NCI-H2029 treated with DMSO at 0.1 percent for 48 hours (cell line): ENCODE measurements at places on chromosomes 3 and 15.

GRCh38 chr3:138781012-138781470 lies 53.7 kb downstream of the PIK3CB start:
- DNase-seq = no peak

DNA sequence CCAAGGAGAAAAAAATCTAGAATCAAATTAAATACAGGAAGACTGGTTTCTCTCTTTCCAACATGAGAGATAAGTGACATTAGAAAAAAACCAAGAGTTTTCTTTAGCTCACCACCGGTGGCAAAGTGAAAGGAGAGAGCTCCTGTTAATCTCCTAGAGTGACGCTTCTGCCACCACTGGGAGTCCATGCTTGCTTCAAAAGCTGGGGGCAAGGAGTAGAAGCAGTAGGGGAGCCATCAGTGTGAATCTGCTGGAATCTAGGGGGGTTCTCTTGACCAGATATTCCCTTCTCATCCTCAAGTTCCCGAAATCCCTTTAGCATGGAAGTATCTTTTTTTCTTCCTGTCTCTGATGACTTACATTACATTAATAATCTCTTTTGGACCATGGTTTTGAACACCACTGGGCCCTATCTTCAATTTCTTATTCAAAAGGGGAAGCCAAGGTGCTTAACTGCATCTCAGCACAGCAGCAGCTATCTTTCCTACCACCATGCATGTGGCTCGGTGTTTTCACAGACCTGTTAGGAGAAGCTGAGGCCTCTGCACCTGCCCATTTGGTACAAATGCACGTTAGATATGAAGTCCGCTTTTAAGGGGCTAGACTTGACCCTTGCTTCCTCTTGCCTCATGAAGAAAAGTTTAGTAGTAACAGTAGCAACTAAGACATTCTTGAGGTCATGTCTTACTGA lies 6.6 kb upstream of the ICE2 start:
- no peak for DNase-seq

DNA sequence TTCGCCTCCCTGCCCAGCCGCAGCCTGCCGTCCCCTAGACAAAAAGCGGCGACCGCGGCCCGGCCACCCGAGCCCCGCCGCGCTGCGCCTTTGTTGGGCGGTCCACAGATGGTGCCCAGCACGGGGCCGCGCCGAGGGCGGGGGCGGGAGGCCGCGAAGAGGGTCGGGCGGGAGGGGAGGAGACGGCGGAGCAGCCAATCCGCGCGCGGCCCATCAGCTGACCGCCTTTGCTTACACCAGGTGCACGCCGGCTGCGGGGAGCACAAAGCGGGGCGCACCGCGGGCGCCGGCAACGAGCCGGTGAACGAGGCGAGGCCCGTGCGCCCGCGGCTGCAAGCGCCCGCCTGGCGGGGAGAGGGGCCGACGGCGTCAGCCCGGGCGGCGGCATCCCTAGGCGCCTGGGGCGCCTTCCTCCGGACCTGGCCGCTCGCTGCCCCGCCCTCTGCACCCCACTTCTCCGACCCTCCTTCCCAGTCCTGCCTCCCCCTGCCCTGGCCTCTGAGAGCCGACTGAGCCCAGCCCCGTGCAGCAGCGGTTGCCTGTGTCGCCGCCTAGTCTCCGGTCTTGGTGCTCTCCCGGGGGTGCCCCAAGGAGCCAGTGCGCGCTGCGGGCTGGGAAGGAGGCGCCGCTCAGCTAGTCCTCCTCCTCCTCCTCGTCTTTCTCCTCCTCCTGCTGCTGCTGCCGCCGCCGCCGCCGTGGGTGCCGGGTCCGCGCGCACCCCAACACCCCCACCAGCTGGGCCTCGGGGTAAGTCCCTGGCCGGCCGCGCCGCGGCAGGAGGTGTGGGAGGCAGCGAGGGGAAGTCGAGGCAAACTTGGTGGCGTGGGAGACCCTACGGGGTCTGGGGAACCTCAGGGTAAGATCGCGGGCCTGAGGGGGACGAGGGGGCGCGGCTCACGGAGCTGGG lies at the start of gene LRRN1:
Gene LRRN1, plus strand, starts transcription at position 259 of the 907 bp plus-strand sequence. CDS start 45,211 bp downstream, outside the sequence.
- DNase-seq = no peak

DNA sequence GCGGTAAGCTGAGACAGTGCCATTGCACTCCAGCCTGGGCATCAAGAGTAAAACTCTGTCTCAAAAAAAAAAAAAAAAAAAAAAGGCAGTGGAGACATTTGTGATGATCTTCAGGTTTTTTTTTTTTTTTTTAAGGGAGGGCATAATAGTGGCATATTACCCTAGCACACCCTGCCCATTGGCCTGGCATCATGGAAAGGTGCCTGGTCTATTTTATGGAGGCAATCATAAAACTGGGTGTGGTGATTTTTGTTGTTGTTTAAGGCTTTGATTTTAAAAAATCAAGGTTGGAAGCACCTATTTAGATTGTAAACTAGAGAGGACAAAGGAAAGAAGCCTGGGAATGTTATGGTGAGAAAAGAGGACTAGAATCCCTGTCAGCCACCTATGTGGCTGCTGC lies 6.0 kb downstream of the IQGAP1 start:
- no peak for DNase-seq

DNA sequence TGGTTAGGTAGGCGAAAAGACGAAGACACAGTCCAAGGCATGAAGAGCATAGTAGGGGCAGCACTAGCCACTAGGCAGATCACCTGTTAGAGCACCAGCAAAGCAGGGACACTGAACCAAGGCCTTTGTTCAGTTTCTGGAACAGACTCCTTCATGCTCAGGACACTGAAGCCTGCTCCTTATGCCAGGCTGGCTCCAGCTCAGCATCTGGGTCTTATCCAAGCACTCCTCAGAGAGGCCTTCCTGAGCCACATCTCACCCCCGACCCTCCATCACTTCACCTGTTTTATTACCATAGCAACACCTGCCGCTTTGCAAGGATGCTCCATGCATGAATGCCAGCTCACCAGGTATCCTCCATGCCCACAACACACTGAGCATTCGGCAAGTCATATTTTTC lies 206.3 kb upstream of the CHRNA7 start:
- no peak for DNase-seq

- no peak for DNase-seq
Observed at GRCh38 chr3:55305696-55306485, 181.2 kb downstream of the WNT5A start.

DNA sequence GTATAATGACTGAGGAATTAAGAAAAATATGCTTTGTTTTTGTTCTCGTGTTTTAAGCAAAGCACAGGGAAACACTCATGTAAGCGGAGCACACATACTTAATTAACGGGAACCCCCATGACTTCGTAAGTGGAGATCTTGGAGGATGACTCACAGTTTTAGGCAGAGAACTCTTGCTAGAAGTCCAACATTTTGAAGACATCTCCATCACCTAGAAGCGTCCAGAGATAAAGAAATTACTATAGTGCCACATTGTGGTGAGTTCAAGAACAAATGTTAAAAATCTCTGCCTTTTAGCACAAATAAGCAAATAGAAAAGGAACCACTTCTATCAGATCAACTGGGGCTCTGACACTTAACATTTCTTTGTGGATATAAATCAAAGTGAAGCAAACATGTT lies 194.1 kb upstream of the ARHGEF26 start:
- DNase-seq = no peak

DNA sequence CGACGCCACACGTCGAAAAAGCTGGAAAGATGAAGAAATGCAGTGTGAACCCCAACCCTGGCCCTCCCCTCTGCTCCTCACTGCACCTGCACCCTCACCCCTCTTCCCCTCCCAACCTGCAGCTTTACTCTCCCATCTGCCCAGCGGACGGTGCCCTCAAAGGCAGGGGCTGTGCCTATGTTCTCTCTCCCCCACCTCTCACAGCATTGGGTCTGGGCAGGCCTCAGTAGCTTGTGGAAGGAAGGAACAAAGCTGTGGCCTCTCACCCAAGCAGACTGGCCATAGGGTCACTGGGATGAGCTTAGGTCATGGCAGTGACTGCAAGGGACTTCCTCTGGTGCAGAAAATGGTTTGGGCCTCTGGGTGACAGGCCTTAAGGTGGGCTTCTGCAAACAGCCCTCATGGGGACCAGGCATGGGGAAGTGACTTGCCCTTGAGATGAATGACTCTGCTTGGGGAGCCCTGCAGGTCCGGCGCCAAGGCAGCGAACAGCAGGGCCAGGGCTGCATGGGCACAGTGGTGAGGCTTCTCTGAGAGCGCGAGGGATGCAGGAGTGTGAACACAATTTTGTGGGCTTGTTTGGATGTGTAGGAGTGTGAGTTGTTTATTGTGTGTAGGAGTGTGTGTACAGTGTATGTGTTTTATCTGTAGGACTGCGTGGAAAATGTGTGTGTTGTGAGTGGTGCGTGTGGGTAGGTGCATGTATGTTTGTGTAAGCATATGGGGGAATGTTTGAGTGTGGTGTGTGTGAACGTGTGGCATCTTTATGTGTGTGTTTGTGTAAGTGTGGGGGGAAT lies 29.2 kb downstream of the SRPRB start:
- no peak for DNase-seq

GRCh38 chr15:89998141-89998661 lies 2.9 kb upstream of the ZNF710 start:
- no peak for DNase-seq

DNA sequence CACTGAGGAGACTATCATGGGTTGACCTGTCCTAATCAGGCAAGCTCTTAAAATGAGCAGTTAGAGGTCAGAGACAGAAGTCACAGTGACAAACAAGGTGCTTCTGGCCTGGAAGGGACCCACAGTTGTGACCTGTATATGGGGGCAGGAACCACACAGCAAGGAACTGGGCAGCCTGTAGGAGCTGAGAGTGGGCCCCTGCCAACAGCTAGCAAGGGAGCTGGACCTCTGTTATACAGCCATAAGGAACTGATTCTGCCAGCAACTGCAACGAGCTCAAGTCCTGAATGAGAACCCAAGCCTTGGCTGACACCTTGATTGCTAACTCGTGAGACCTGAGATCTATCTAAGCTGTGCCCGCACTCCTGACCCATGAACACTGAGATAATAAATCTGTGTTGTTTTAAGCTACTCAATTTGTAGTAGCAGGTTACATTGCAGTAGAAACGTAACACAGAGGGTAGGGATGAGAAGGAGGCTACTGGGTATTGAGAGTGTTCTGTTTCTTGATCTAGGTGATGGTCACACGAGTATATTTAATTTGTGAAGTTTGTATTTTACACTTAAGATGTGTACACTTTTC lies 44.5 kb upstream of the MAGI1 start:
- no peak for DNase-seq
